ENCODE measurements at places on chromosomes 12 and 14. TPM values are rescaled to one million over a fixed set of nuclear protein-coding genes. Genes with fewer than 3 reads are reported as not detected.

DNA sequence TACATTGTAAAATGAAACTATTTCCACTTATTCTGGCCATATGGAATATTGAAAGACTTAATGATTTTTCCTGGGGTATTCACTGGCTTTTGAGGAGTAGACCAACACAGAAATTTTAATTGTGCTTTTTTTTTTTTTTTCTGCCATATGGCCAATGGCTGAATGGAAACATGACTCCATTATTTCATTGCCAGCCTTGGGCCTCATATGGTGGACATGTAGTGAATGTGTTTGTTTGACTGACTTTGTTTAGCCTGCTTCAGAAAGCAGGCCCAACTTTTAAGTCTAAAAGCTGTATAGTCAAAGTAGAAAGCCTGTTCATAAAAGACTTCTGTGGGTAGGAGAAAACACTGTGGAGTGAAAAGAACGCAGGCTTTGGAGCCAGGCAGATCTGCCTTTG, 2.4 kb downstream of the GNG2 start:
- no peaks in the 10 kb centered on the region for H3K36me3 ChIP-seq
- no peak for DNase-seq
- no peak overlapping the region for H3K27ac ChIP-seq
- H3K27me3 ChIP-seq: no peaks in the 10 kb centered on the region

- no peaks in the 10 kb centered on the region for H3K27me3 ChIP-seq
- no peak for DNase-seq
- H3K27ac ChIP-seq: no peak overlapping the region
- no peak overlapping the region for H3K4me3 ChIP-seq
These were observed 8.7 kb downstream of the TMEM253 start for GRCh38 chr14:21109377-21110138.

- no peaks in the 10 kb centered on the region for H3K36me3 ChIP-seq
- no peak for DNase-seq
- no peak overlapping the region for H3K4me3 ChIP-seq
- no peaks in the 10 kb centered on the region for H3K4me1 ChIP-seq
- H3K27me3 ChIP-seq: no peaks in the 10 kb centered on the region
These were observed 9.8 kb upstream of the DENND5B start for GRCh38 chr12:31600750-31601149.

The ASIC1 gene
- total RNA-seq: 0.70 TPM
